T-helper 9 cell (primary cell): ENCODE measurements at places on chromosomes 11 and 22.

- DNase-seq = no peak
These were observed 113.8 kb upstream of the PITPNB start for GRCh38 chr22:28032861-28033260.

DNA sequence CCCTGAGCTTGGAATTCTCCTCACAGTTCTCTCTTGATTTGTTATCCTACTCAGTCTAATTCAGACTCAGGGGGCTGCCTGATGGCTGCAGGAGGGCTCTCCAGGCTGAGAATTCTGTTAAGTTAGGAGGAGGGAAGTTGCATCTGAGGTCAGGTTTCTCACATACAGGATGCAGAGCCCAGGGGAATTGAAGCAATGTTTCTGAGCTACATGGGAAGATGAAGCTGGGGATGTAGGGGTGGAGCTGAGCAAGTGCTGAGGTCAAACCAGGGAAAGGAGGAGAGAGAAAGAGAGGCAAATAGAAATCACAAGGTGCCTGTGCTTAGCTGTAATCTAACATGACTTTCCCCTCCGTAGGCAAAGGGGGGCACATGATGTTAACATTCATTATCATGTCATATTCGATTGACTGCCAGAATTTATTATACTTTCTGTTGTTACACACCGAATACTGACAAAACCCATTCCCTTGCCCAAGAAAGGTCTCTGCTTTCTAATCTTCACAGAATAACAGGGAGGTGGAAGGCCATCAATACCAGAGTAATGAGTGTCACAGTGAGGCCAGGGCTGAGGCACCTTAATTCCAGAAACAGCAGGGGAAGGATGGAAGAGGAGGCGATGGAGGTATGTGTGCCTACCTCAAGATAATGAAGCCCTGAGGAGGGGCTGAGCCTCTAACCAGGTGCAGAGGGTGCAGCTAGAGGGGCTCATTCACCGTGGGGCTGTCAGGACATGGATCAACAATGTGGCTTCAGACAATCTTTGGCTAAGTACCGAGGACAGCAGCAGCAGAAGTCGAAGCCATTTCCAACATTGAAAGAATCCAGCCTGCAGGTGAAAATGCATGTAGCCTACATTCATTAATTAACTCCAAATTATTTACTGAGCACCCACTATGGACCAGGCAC is 205.4 kb upstream of the SNX19 start:
- no peak for DNase-seq

GRCh38 chr11:11065396-11065795 is 207.5 kb upstream of the ZBED5 start:
- no peak for DNase-seq

- DNase-seq = peak; percentile 2
These were observed 9.9 kb downstream of the NARS2 start for GRCh38 chr11:78564490-78565467.

DNA sequence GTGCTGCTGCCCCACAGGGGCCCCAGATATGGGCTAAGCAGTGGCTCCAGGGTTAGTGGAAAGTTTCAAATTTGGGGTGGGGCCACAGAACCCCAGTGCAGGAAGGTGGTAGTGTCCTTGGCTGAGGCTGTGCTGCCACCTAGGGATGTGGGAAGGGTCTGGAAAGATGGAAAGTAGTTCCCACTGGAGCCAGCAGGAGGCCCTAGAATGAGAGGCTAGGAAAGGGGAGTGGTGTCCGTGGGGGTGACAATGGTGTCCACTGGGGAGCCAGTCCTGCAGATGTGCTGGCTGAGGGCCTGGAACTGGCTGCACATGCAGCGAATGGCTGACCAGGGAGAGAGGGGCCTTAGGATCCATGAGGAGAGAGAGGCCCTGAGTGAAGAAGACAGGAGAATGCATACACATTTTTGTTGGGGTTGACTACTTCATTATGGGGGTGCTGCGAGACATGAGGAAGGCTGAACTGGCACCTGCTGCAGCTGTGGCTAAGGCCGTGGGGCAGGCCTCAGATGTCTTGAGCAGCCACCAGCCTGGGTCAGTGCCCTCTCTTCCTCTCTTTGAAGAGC is 21.1 kb downstream of the RFPL3 start:
- DNase-seq = no peak

- DNase-seq = no peak
These were observed 57.6 kb downstream of the MTMR3 start for GRCh38 chr22:29940526-29940925.

GRCh38 chr11:65036931-65037330 is 4.1 kb upstream of the SAC3D1 start:
- DNase-seq = no peak

GRCh38 chr11:36684840-36685801 is 87.1 kb upstream of the RAG2 start:
- DNase-seq = peak; percentile 4

GRCh38 chr22:37212174-37212906 is at the start of gene SSTR3:
Gene SSTR3 (minus strand): TSS chr22:37212477. CDS start chr22:37207803, 4,674 bp downstream.
- no peak for DNase-seq

GRCh38 chr22:37692627-37693285 is 4.1 kb upstream of the TRIOBP start:
- no peak for DNase-seq

DNA sequence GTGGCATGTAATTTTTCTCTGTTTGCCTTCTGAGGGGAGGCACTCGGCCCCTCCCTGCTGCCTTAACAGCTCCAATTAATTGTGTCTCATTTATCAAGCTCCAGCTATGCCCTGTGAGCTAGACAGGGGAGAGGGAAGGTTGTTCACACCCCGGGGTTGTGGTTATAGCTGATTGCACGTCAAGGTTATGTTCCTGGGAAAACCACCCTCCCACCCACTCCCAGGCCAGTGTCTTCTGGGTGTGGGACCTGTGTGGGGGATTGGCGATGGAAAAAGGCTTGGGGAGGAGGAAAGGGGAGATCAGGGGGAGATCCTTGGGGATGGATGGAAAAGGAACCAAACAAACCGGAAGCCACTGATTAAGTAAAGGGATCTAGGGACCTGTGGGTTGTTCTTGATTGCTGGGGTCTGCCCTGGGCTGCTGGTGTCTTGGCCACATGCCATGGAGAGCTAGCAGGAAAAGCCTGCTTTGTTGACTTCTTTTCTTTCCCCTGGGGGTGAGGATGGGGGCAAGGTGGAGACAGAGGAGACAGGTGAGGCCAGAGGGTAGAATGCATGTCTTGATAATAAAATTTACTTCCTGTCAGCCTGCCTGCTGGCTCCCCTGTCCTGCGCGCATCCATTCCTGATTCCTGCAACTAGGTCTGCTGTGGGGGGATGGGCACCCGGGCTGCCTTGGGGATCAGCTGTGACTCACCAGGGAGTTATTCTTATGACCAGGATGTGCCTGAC is 13.5 kb upstream of the SORL1-AS1 start:
- DNase-seq = peak; percentile 26

DNA sequence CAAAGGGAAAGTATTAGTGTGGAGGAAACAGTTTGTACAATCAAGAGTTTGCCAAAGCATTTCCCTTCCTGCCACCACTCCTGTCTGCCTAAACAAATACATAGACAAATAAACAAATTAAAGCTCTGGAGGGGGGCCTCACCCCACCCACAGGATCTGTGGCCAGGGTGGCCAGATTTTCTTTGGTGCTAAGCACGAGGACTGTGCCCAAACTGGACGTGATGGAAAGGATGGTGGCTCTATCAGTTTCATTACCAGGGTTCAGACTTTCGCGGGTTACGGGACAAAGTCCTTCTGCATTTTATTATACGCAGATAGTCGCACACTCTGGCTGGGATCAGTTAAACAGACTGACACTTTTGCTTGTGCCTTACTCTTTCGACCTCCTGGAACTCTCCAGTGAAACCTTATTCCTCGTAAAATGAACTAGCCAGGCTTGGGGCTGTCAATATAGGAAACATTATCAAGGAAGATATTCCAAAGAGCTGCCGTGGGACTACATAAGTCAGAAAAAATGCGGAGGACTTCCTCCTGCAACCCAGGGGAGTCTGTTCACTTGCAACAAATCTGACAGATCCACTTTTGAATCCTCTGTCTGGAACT is 11.2 kb downstream of the BARX2 start:
- no peak for DNase-seq

DNA sequence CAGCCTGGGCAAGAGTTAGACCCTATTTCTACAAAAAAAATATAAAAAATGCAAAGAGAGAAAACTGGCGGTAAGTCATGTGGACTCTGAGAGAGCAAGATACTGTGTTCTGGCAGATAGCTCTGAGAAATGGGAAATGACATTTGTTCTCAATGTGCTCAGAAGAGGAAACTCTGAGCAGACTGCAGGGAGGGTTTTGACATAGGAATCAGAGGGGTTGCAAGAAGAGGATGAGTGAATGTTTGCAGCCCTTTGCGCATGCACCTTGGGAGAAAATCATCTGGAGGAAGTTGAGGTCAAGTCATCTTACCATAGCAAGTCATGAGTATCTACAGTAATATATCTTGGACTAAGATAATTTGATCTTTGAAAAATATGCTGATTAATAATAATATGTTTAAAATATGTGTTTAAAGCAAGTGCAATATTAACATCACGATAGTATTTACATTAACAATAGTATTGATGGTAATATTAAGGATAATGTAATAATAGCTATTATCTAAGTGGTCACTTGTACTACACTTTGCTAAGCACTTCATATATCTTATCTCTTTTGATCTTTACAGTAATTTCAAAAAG is 2.6 kb downstream of the ACER3 start:
- no peak for DNase-seq

DNA sequence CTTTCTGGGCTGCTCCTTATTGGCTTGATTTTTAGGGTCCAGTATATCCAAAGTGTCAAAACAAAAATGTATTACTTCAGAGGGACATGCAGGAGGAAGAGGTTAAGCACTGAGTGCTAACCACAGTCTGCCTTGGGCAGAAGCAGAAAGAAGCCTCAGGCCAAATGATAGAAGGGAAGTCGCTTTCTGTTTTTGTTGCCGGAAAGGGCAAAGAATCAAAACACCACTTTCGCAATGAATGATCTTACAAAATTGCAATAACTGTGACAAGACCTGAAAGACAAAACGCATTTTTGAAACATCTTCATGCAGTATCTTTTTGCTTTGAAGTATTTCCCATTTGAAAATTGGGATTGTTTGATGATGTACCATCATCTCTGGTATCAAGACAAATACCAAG is 70.1 kb upstream of the PICALM start:
- DNase-seq = no peak

- no peak for DNase-seq
These were observed 96.5 kb downstream of the NXPE2 start for GRCh38 chr11:114774599-114775361.

GRCh38 chr11:112784323-112785073 is 176.7 kb upstream of the NCAM1 start:
- DNase-seq = no peak

GRCh38 chr11:102061276-102061675 is 14.0 kb downstream of the CFAP300 start:
- no peak for DNase-seq

- DNase-seq = no peak
These were observed 44.4 kb upstream of the ST14 start for GRCh38 chr11:130115218-130115617.

- no peak for DNase-seq
These were observed 39.0 kb downstream of the BMAL1 start for GRCh38 chr11:13316528-13316961.

DNA sequence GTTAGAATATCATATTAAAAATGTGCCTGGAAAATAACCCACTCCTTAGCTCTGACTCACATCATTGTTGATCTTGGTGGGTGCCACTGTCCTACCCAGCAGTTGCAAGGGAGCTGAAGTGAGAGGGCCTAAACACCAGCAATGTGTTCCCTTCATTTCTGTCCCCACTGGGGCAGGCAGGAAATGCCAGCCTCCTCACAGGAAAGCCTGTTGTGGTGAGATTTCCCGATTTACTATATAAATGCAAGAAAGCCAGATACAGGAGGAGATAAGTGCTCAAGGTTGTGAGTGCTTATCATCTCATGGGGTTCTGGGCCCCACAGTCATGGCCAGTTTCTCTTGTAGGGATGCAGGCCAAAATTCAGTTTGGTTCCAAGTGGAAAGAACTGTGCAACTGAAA is 15.8 kb upstream of the FLI1 start:
- DNase-seq = no peak

- DNase-seq = no peak
These were observed 129.6 kb downstream of the CEP164 start for GRCh38 chr11:117457031-117457785.

GRCh38 chr11:114148013-114148382 is 88.5 kb downstream of the ZBTB16 start:
- no peak for DNase-seq

DNA sequence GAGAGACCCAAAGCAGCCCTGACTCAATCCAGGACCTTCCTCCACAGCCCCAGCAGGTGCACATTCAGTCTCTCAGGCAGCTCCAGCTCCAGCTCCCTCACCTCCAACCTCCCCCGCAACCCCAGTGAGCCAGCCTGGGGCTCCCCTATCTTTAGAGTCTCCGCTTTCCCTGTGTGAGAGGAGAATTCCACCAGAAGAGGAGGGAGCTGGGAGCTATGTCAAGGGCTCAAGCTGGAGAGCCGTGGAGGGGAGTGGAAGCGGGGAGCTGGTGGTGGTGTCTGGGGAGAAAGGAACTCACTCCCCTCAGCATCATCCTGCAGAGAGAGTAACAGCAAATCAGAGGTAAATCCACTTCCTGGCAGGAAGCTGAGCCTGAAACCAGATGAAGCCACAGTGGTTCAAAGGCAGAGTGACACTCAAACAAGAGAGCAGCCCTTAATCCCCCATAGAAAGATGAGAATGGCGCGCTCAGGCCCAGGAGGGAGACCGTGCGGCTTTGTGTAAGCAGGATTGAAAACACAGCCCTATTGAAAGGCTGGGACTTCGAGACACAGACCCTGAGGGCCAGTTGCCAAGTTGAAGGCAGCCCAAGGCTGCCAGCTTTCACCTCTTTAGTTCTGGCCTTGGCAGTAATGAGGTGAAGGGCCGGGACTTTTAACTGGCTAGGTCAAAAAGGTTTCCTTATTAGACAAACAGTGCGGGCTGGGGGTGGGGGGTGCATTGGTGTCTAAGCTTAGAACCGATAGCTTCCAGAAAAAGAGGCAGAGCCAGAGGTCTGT is 21.4 kb upstream of the CDON start:
- no peak for DNase-seq

DNA sequence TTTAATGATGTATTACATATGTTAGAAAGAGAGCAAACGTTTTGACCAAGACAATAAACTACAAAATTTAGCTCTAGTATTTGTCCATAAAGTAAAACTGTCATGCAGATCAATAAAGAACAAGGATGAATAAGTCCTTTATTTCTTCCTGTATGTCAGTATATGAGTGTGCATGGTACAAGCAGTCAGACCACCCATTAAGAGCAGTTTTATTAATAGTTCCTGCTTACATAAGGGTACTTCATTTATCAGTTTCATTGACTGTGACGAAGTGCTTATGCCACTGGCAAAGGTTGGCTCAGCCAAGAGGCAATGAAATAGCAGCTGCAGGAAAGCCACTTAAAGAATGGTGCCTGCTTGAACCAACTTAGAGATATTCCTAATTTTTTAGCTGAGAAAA is 913.0 kb upstream of the CNTN5 start:
- no peak for DNase-seq
